Glutamatergic neuron (in vitro differentiated cells): ENCODE measurements at places on chromosomes 12 and 14.

GRCh38 chr14:77804592-77804991, 4.7 kb downstream of the ADCK1 start:
- DNase-seq = peak; percentile 24

- DNase-seq = no peak
Observed at GRCh38 chr14:59229653-59230406, 41.4 kb downstream of the DAAM1 start.

GRCh38 chr14:23361763-23362162, 3.2 kb downstream of the EFS start:
- DNase-seq = no peak

GRCh38 chr12:130132831-130133511, 29.3 kb upstream of the FZD10 start:
- DNase-seq = no peak

DNA sequence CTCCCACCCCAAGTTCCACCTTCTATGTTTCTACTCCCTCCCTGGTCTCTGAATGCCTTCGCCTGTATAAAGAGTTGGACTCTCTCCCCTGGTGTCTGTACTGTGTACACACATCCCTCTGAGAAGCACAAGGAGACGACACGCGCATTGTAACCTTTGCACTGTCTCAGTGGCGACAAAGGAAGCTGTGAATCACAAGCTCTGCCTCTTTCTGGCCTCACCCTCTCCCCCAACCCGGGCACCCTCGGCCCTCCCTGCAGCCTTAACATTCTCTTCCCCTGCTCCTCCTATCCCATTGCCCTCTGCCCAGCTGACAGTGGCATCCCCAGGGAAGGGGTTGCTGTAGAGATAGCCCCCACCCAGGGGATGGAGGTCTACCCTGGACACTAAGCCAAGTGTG, 2.5 kb upstream of the SMARCD1 start:
- no peak for DNase-seq

- DNase-seq = no peak
Observed at GRCh38 chr12:68237619-68238018, 12.0 kb upstream of the IL26 start.

GRCh38 chr14:55705651-55706364, 125.8 kb downstream of the KTN1 start:
- no peak for DNase-seq

DNA sequence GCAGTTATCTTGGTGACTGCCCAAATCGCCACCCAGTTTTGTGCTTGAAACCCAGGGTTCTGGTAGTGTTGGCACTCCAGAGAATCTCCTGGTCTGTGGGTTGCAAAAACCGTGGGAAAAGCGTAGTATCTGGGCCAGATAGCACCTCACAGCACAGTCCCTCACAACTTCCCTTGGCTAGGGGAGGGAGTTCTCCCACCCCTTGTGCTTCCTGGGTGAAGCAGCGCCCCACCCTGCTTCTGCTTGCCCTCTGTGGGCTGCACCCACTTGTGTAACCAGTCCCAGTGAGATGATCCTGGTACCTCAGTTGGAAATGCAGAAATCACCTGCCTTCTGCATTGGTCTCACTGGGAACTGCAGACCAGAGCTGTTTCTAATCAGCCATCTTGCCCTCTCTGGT, 16.4 kb downstream of the CLEC2D start:
- no peak for DNase-seq

GRCh38 chr12:59010941-59011340, 90.6 kb upstream of the LRIG3 start:
- no peak for DNase-seq

GRCh38 chr14:75204116-75204515, 27.7 kb upstream of the TMED10 start:
- DNase-seq = no peak

DNA sequence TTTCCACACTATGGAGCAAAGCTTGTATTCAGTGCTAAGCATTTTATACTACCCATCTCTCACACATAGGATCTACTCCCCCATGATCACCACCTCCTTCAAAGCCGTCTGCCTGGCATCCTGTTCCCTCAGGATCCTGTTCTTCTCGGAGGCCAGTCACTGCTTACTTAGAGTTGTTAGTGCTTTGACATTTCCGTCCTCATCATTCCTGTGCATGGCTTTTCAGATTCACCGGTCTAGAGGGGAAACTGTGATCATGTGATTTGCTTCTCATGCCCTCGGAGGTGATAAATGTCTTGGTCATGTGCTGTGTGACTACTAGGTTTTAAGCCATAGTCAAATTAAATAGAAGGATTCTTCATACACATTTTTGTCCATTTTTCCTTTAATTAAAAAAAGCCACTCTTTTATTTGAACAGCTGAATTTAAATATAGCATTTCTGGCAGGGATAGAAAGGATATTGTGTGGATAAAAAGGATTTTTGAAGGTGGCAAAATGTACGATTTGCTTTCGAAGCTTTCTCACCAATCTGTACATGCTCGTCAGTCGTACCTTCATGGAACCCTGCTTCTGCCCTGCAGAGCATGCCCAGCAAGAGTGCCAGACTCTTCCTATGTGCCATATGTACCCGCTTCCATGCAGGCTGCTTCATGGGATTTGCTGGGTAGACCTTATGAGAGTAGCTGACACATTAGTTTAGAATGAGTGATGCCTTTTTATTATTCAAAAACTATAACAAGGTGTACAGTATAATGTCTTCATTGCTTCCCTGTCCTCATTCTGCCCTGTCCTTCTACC, 53.3 kb downstream of the BMAL2 start:
- DNase-seq = no peak
